ENCODE measurements at places on chromosomes 6 and 20.

DNA sequence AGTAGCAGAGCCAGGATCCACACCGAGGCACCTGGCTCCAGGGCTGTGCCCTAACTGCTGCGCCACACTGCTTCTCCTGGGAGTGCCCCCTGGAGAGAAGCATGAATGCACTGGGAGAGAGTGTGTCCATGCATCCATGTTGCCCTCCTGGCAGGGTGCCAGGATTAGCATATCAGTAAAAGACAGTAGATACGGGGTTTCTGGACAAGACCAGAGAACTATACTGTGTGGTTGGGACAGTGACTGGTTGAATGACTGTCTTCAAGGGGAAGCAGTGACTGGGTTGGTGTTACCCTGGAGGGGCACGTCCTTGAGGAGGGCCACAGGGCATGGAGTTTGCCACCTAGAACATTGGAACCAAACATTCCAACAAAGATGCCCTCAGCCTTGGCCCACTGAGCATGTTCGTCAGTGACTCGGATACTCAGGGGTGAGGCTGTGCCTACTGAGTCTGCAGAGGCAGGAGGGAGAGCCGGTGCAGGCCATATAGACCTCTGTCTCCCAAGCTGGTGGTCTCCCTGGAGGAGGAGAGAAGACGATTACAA lies 288.8 kb downstream of the CDC5L start:
- DNase-seq: no peak

DNA sequence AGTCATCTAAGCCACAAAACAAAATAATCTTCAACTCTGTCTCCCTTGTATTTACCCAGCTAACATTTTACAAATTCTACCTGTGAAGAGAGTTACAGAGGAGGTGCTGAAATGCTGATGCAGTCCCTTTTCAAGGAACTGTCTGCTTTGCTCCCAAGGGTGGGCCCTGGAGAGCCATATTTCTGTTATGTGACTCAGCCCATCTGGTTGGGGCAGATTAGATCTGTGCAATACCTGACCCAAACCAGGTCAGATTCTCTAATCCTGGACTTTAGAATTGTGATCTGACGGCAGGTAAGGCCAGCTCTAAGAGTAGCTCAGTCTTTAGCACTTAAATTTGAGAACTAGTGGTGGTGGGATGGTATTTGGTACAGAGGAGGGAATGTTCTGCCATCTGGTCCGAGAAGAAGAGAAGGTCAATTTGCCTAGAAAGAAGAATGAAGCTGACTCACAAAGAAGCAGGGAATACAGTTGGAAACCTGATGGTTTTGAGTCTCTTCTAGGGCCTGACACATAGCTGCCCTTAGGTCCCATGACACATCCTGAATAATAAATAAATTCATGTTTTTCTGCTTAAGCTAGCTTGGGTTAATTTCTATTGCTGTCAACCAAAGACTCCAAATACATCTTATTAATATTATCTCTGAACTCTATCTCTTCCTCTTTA lies 8.1 kb downstream of the ZNF311 start:
- no peak for DNase-seq

DNA sequence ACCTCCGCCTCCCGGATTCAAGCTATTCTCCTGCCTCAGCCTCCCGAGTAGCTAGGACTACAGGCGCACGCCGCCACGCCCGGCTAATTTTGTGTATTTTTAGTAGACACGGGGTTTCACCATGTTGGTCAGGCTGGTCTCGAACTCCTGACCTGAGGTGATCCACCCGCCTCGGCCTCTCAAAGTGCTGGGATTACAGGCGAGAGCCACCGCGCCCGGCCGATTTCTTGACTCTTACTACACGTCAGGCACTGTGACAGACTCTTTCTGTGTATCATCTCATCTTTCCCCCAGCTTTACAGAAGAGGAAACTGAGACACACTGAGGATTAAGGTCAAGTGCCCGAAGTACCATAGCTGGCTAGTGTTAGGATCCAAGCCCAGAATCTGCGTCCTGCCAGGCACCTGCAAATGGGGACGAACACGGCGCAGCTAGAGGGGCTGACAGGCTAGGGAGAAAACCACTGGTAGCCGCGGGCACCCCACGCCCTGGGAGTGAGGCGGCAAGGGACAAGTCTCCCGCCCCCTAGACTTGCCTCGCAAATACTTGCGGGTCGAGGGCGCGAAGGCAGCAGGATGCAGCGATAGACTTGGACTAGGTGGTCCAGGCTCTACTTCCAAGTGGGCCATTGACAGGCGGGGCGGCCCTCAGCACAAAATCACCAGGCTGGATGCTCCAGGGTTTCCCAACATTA lies 1.1 kb upstream of the TAF8 start:
- DNase-seq: no peak

DNA sequence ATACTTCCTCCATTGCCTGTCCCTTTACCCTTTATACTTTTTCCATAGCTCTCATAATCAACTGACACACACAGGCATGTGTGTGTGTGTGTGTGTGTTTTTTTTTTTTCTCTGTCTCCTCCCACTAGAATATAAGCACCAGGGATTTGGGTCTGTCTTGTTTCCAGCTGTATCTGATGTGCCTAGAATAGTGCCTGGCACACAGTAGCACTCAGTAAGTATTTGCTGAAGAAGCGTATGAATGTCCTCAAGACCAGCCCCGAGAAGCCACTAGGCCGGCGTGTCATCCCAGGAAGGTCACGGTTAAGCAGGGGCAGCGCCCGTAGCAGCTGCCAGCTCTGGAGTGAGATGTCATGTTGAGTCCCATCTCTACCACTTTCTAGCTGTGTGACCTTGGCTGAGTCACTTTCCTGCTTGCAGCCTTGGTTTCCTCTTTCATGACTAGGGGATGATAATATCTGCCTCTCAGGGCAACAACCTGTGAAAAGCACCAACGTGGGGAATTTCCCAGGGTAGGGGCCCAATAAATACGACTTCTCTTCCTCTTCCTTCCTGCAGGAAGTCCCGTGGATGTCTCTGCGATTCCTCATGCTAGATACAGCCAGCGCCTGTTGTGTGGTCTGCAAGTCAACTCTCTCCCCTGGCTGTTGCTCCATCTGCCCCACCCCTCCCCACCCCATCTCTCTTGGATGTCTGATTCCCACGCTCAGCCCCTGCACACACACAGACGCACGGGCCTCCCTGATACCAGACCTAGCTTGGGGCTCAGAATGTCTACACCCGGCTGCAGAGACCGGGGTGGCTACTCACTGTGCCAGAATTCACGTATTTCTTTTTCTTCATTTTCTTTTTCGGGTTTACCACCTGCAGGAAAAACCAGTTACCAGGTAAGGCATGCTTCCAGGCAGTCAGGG lies 58.1 kb downstream of the RAB44 start:
- DNase-seq: peak; percentile 76

GRCh38 chr20:20731000-20731944 lies 18.8 kb upstream of the RALGAPA2 start:
- no peak for DNase-seq

- no peak for DNase-seq
Measured at GRCh38 chr20:48176139-48176538, 390.9 kb upstream of the SULF2 start.

- no peak for DNase-seq
Measured at GRCh38 chr20:52752023-52752422, 220.1 kb upstream of the TSHZ2 start.

DNA sequence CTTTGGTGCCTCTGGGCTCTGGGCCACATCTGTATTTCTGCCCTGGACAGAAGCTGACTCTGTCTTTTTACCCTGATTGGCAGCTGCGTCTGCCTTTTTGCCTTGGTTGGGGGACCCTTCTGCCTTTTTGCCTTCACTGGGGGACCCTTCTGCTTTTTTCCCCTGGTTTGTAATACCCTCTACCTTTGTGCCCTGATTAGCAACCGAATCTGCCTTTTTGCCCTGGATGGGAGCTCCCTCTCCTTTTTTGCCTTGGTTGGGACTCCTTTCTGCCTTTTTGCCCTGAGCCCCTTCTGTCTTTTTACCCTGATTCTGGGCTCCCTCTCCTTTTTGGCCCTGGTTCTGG lies 23.4 kb downstream of the RRBP1 start:
- no peak for DNase-seq

DNA sequence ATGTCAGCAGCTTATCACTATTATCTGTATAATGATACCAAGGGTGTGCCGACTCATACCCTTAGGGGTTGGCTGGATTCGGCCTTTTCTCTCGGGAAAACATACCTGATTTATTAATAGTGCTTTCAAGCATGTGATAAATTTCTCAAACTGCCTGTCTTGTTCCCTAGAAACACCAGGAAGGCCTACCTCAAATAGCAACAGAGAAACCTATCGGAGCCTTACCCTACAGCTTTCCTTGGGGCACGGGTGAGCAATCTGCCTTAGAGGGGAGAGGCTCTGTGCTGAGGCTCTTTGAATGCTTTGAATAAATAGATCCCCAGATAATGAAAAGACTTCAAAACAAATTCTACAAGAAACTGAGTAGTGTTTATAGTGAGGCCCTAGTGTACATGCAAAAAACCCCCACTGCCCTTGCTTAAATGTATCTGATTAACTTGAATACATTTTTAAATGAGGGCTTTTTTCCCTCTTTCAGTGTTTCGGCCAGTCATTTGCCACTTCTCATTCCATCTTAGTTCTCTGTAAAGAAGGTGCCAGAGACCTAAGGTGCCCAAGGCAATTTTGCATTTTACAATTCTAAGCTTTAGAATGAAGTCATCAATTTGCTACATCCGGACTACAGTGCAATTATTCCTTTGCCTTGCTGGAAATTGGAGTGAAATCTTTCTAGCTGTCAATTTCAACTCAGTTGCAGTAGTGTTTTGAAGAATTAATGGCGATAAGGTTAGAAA lies 320.1 kb downstream of the ESR1 start:
- peak; percentile 10 for DNase-seq

DNA sequence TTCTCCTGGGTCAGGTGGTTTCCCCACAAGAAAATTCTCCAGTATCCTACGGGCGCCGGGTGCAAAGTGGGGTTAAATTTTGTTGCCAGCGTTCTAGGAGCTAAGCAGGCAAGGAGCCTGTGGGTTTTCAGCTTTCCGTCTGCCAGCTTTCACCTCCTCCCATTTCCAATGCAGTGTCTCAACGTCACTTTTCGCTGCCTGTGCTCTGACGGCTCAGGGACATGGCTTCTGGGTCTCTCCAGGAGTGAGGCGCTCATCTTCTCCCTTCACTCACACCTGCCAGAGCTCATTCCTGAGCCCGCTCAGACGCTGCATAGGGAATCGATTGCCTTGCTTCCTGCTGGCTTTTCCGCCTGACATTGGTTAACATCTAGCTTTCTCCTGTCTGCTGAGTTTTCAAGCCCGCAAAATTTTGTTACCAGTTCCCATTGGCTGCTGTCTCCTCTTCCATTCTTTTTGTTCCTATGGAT lies 7.3 kb upstream of the NAA20 start:
- DNase-seq: no peak

GRCh38 chr6:170447561-170447930 lies 105.6 kb downstream of the PSMB1 start:
- DNase-seq: no peak
